ENCODE measurements at places on chromosomes 11 and 22. TPM values are rescaled to one million over a fixed set of nuclear protein-coding genes. Genes with fewer than 3 reads are reported as not detected.

DNA sequence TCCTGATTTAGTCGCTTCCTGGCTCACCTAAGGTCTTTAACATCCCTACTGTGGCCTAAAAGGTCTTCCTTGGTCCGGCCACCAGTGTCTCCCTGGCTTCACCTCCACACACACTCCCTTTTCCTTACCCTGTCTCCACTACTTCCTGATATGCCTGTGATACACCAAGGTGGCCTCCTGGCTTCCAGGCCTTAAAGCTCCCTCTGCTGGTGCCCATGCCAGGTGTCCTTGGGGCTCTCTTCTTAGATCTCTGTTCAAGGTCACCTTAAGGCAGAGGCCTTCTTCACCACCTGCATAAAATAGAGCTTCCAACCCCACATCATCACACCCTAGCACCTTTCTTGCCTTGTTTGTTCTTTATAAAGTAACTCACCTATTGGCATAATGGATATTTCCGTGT lies 787.7 kb downstream of the NTM start:
- DNase-seq, result no peak

DNA sequence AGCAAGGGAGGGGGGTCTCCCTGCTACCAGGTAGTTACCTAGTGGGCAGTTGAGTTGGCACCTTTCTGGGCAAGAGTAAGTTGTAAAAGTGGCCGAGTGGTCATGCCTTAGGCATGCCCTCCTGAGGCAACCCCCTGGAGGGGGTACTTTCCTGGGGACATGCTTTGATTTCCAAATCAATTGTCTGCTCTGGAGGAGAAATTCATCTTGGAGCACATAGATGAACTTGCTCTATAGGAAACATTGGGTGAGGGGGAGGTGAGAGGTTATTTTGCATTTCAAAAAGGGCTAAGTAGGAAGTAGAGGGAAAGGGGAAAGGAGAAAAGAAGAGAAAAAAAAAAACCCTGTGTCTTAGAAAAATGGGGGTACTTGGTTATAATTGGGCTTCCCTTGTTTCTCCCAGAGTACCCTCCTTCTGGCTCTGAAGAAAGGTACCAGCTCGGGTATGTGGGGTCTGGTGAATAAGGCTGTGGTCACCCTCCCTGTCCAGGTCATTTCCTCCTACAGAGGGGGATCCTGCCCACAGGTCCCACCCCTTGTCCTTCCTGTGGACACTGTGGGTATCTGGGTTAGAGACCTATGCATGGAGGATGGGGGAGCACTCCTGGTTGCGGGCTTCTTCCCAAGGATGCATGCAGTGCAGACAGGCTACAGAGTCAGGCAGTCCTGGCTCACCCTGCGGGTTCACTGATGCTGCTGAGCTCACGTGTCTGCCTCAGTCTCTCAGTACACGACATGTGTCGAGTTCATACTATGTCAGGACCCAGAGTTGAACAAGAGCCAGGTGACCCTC lies 193.5 kb downstream of the MYO18B start:
- no peak for DNase-seq

Gene SLC37A4
- total RNA-seq, result 88.3 TPM

Gene TSG101
- total RNA-seq, result 92.4 TPM

Gene PRR33
- not detected for total RNA-seq

GRCh38 chr22:39785232-39785631 lies 108.3 kb downstream of the ENTHD1 start:
- no peak for DNase-seq

GRCh38 chr11:19368726-19369375 lies 128.1 kb upstream of the E2F8 start:
- DNase-seq, result no peak

- peak; percentile 40 for DNase-seq
Observed at GRCh38 chr11:68584097-68584496, 100.2 kb upstream of the GAL start.
